ENCODE measurements at places on chromosomes 16 and 17.

DNA sequence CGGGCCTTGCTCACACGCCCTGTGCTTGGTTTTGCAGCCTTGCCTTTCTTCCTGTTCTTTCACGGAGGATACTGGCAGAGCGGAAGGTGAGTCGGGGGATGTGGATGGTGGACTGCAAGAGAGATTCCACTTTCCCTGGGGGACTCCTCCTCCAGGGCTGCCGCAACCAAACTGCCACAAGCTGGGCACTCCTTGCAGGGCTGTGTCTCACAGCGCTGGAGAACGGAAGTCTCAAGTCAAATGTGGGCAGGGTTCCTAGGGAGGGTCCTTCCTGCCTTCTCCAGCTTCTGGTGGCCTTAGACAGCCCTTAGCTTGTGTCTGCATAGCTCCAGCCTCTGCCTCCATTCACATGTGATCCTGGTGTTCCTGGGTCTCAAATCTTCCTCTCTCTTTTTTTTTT is 11.4 kb upstream of the BIRC5 start:
- no peak for DNase-seq

DNA sequence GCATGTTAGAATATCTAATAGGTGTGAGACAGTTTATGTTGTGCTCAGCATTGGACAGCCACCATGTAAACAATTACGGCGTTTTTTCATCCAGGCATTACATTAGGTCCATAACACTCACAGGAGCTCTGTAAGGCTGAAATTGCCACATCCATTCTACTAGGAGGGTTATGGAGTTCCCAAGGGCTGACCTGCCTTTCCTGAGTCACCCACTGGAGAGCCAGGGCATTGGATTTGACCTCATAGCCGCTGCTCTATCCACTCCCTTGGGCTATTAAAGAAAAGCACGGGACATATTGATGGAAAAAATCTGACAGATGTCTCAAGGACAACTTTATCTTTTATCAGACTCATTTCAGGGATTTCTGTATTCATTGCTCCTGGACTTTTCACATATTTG is 306.3 kb upstream of the HSBP1 start:
- no peak for DNase-seq

GRCh38 chr16:2828876-2829430 is 1.1 kb upstream of the ZG16B start:
- no peak for DNase-seq

- DNase-seq, result no peak
These were observed 50.5 kb upstream of the AMZ2 start for GRCh38 chr17:68197091-68197996.

GRCh38 chr16:69727916-69728270 is 1.5 kb upstream of the NQO1 start:
- DNase-seq, result no peak

DNA sequence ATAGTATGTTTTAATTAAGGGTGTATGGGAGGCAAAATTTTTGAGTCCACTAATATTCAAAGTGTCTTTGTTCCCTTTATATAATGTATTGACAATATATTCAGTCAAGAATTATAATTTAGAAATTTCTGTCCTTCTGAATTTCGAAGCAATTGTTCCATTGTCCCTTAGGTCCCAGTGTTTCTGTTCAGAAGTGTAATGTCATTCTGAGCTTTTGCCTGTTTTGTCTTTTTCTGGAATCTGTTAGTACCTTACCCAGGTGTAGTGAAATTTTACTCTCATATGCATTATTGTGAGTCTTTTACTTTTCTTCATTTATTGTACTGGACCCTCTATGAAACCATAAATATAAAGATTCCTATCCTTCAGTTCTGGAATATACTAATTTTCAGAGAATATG is 505.7 kb upstream of the KIF2B start:
- no peak for DNase-seq

- DNase-seq, result peak; percentile 61
These were observed 6.1 kb upstream of the CDR2 start for GRCh38 chr16:22380529-22380928.
